Activated naive CD4-positive, alpha-beta T cell treated with Interleukin-2 at 50 U/mL for 16 hours (primary cell): ENCODE measurements at places on chromosomes 16 and 17.

DNA sequence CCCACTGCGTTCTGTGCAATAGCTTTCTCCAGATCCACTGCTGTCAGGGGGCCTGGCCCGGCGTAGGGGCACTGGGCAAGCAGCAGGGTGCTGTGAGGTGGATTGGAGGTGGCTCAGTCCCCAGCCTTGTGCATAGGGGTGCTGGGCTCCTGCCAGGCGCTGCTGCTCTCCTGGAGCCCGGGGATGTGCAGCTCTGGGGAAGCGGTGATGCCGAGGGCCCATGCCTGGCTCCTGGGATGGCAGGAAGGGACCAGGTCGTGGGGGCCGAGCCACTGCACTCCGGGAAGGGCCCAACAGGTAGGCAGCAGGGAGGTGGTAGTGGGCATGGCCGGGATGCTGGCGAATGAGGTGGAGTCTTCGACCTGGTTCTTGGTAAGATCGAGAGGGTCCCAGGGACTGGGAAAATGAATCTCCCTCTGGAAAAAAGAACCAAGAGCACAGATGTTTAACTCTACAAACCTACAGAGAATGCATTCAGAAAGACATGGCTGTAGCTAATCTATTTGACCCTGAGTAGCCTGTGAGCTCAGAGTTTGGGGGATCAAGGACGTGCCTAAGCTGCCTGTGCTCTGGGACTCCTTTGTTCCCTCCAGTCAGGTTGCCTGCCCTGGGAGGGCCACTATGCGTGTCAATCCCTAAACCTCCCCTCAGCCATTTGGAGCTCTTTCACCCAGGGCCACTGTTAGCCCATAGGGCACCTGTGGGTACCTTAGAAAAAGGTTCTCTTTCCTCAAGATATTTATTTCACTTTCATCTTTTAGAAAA, 6.6 kb upstream of the SUPT4H1 start:
- DNase-seq, result no peak

GRCh38 chr17:41647940-41648410, 23.6 kb upstream of the KRT17 start:
- peak; percentile 89 for DNase-seq

GRCh38 chr17:54793271-54793670, 107.4 kb upstream of the TOM1L1 start:
- no peak for DNase-seq

- no peak for DNase-seq
Measured at GRCh38 chr16:9123871-9124270, 32.4 kb downstream of the HAPSTR1 start.

GRCh38 chr17:40910441-40910841, 25.4 kb upstream of the KRT20 start:
- DNase-seq, result no peak

DNA sequence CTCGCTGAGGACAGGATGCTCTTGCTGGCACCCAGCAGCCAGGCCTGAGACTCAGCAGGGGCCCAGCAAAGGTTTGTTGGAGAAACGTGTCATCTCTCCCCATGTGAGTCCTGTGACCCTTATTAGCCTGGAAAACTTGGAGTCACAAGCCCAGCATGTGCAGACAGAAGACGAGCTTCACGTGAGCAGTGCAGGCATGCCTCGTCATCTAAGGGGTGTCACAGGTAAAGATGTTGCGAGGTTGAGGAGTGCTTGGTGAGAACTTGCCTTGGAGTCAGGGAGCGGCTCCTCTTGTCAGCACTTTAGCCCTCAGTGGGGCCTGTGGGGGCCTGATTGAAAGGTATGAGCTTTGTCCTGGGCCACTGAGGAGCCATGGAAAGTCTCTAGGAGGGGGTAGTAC, 2.1 kb upstream of the CTRL start:
- no peak for DNase-seq

DNA sequence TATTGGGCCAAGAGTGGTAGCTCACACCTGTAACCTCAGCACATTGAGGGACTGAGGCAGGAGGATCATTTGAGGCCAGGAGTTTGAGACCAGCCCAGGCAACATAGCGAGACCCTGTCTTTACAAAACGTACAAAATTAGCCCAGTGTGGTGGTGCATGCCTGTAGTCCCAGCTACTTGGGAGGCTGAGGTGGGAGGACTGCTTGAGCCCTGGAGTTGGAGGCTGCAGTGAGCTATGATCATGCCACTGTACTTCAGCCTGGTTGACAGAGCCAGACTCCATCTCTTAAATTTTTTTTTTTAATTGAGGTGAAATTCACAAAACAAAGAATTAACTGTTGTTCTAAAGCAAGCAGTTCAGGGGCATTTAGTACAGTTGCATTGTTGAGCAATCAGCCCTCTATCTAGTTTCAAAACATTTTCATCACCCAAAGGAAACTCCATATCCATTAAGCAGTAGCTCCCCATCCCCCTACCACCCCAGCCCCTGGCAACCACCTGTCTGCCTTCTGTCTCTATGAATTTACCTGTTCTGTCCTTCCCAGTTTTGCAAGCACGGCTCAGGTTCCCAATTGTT, 15.6 kb downstream of the SNX29 start:
- DNase-seq, result no peak
